DMS153 (cell line): ENCODE measurements at places on chromosomes 7 and 10.

DNA sequence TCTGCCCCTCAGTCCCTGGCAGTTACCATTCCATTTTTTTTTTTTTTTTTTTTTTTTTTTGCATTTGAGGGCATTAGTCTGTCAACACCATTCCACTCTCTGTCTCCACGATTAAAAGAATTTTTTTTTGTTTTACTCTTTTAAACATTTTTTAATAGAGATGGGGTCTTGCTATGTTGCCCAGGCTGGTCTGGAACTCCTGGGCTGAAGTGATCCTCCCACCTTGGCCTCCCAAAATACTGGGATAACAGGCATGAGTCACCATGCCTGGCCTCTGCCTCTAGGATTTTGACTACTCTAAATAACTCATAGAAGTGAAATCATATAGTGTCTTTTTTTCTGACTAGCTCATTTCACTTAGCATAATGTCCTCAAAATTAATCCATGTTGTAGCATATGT is 16.5 kb upstream of the CLDN3 start:
- DNase-seq = no peak

- DNase-seq = no peak
Measured at GRCh38 chr10:28644647-28645046, 32.7 kb upstream of the BAMBI start.

- DNase-seq = no peak
Measured at GRCh38 chr10:68434657-68435056, 27.6 kb upstream of the RUFY2 start.

- no peak for DNase-seq
Measured at GRCh38 chr10:129021594-129022304, 445.3 kb upstream of the MGMT start.

- DNase-seq = no peak
Measured at GRCh38 chr7:87687653-87688254, 59.6 kb downstream of the RUNDC3B start.

DNA sequence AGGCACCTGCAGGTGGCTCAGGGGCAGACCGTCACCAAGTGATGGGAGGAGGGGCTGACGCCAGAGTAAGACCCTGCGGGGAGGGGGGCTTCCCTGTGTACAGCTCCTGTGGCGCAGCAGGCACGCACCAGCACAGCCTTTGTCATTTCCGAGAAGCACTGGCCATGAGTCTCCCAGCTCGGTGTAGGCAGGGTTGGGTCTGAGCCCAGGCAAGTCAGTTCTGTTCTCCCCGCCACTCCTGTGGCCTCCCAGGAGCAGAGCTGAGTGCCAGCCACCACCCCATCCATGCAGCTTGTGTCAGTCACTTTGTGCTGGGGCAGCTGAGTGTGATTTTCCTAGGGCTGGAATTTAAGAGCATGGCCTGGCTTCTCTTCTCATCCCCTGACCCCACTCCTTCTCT is 13.2 kb downstream of the CPSF4 start:
- DNase-seq = no peak

GRCh38 chr7:95394370-95394769 is 1.8 kb downstream of the PON3 start:
- DNase-seq = no peak
